ENCODE measurements at places on chromosomes 3 and 15.

GRCh38 chr15:83378921-83379578, 68.1 kb upstream of the SH3GL3 start:
- no peak for DNase-seq

- no peak for DNase-seq
These were observed 28.3 kb downstream of the LRRC2 start for GRCh38 chr3:46537779-46538178.

GRCh38 chr15:46703020-46703861, 1014.1 kb upstream of the SEMA6D start:
- no peak for DNase-seq

DNA sequence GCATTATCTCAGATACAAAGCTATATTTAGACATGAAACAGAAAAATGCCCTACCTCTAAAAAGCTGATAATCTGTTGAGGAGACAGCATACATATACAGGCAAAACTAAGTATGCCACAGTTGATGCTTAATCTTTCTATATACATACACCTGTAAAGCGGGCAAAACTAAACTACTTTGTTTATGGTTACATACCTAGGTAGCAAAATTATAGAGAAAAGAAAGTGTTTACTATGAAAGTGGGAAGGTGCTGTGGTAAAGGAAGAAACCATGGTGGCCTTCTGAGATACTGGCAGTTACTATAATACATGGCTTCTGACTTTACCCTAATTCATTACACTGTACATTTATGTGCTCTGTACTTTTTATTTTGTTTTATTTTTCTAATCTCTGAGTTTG, 36.0 kb upstream of the NR1I2 start:
- no peak for DNase-seq

DNA sequence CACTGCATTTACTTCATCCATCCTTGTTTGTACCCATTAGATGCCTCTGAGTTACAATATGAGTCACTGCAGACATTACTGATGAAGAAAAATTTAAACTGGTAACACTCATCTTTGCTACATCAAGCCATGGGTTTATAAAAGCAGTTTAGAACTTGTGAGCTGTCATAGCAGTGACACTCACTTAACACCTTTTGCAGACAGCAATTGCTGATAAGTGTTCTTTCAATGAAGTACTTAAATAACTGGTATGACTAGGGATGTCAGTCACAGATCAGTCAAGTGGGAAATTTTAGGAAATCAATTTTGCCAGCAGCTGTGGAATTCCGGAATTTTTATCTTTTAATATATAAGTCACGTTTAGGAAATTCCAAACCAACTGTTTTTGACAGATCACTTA, 643.0 kb downstream of the TBL1XR1 start:
- DNase-seq = no peak

DNA sequence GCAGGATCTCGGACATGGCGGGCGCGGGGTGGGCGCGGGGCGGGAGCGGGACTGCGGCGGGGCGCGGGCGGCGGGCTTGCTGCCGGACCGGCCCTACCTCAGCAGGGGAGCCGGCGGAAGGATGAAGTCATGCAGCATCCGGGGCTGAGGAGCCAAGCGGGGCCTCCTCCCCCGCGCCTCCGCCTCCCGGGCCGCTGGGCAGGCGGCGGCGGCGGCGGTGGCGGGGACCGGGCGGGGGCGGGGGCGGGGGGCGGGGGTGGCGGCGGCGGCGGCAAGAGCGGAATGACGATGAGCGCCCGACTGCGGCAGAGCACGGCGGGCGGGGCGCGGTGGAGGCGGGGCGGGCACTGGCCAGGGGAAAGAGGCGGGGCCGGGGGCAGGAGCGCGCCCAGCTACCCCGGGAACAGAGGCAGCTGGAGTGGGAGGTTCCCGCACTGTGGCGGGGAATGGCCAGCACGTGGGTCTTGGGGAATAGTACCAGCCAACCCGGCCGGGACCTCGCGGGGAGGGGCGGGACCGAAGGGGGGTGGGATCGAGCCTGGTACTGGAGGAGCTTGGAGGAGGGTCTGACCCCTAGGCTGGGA, at the start of gene CAMK2N2:
Gene CAMK2N2 (minus strand): TSS at position 284 of the 584 bp plus-strand sequence. CDS start 268 bp downstream, at position 16.
- no peak for DNase-seq

DNA sequence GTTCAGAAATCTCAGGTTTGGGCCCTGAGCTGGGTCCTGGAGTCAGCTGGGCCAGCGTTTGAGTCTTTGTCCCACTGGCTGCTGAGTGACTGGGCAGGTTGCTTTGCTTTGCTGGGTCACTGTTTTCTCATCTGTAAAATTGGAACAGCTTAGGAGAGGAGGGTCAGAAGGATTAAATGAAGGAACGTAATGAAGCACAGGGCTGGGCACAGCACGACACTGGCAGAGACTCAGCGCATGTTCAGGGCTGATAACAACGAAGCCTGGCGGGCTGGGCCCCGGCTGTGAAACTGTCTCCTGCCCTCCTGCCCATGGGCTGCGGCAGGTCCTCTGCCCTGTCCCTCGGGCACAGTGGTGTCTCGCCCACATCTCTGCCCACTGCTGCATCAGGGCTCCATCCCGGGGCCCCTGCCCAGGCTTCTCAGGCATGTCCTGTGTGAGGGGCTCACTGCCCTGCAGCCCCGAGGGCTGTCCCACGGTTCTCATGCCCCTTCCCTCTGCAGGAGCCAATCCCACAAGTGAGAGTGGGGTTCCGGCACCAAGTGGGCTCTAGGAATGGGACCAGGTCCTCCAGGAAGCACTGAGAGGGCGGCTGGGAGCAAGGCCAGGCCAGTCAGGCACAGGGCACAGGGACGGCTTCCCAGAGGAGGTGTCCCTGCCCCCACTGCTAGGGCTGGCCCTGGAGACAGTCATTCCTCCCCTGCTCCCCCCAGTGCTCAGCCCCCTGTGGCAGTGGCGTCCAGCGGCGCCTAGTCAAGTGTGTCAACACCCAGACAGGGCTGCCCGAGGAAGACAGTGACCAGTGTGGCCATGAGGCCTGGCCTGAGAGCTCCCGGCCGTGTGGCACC, 88.0 kb downstream of the TBC1D2B start:
- no peak for DNase-seq

DNA sequence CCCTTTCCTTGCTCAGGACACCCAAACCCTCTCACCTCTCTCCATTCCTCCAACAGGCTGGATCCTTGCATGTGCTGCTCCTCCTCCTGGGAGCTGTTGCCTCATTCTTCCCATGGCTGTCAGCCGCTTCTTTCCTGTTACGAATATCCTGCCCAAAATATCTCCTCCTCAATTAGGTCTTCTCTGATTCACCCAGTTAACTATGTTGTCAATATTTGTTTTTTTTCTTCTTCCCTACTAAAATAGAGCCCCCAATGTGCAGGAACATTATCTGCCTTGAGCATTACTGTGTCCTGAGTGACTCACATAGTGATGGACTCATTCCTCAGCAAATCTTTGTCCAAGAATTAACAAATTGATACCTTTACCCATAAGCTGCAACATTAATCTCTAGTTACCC, 357.2 kb downstream of the CLSTN2 start:
- no peak for DNase-seq

GRCh38 chr15:93378558-93378957, 289.5 kb upstream of the RGMA start:
- no peak for DNase-seq

- no peak for DNase-seq
These were observed 883 bp downstream of the MAGEF1 start for GRCh38 chr3:184710870-184711492.

- DNase-seq = no peak
These were observed 298.3 kb downstream of the SHQ1 start for GRCh38 chr3:72549761-72550581.

DNA sequence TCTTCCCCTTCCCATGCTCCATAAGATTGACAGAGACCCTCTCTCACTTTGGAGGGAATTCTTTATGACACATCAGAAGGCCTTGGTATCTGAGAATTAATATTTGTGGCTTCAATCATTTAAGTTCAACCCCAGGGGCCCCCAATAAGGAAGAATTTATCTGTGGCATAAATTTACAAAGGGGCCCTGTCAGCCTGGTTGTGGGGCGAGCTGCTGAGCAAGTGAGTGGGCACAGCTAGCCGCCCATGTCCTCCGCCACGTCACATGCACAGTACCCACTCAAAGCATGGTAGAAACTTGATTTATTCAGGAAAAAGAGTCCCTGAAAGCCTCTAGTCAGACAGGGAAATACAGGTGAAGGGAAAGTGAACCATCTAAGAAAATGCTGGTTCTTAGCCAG, 13.3 kb downstream of the PLXNB1 start:
- no peak for DNase-seq

- DNase-seq = no peak
These were observed 15.2 kb upstream of the MBNL1 start for GRCh38 chr3:152253514-152253913.

GRCh38 chr15:97615114-97615513, 345.4 kb upstream of the ARRDC4 start:
- DNase-seq = no peak

DNA sequence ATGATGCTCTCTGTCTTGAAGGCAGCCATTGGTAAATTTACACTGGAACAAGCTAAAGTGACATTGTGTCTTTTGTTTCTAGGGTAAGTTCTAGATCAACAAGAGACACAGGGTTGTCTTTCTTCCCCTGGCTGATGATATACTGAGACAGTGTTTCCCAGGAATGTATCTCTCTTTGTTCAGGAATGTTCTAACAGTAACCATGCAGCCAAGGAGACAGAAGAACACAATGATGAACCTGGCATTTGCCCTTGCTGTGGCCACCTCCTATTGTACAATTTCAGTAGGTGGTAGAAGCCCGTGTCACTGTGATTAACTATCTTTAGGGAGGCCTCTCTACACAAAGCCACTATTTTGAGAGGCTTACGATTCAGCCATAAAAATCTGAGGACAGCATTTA, 130.7 kb downstream of the LRTM1 start:
- DNase-seq = no peak

DNA sequence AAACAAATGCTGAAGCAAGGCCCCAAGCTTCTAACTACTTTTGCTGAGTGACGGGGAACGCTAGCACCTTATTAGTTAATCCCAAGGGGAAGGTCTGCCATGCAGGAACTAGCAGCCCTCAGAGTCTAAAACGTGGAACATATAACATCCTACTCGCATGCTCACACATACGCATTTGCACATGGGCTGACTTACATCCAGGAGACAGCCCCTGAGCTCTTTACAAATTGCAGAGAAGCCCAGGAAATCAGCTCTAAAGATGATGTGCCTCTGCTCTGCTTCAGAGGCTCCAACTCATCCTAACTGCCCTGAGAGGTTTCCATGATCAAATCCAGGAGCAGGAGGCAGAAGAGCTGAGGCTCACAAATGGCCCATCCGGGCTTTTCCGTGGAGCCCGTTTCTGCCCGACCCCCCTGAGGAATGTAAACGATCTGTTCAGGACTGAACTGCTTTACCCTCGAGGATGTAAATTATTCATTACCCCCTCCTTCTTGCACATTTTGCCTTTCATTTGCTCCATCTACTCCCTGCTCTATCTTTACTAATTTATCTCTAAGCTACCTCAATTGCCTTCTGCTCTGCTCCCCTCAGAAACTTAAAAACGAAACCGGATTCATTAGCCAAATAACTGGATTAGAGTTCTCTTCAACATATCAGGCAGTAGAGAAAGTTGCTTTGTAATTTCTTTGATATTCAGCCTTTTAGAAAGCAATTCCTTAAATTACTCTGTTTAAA, 141.9 kb upstream of the CCDC54 start:
- DNase-seq = no peak

DNA sequence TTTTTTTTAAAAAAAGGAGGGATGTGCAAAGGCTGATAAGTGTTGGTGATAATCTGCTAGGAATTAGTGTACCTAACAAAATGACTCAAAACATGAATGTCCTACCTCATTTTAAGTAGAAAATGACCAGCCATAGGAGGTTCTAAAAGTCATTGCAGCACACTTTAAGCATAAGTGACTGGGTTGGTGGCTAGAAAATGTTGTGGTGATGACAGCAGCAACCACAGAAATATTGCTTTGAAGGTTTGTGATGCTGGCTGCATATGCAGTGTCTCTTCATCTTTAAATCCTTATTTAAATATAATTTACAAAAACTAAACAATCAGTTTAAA, 55.2 kb downstream of the CMSS1 start:
- DNase-seq = no peak

GRCh38 chr3:46873521-46873920, 4.0 kb upstream of the PTH1R start:
- no peak for DNase-seq

- no peak for DNase-seq
These were observed 41.0 kb downstream of the RNF111 start for GRCh38 chr15:59028387-59028955.

- DNase-seq = no peak
These were observed 32.9 kb downstream of the AP3S2 start for GRCh38 chr15:89860891-89861290.

- no peak for DNase-seq
These were observed 92.6 kb upstream of the MYRIP start for GRCh38 chr3:39716849-39717248.

DNA sequence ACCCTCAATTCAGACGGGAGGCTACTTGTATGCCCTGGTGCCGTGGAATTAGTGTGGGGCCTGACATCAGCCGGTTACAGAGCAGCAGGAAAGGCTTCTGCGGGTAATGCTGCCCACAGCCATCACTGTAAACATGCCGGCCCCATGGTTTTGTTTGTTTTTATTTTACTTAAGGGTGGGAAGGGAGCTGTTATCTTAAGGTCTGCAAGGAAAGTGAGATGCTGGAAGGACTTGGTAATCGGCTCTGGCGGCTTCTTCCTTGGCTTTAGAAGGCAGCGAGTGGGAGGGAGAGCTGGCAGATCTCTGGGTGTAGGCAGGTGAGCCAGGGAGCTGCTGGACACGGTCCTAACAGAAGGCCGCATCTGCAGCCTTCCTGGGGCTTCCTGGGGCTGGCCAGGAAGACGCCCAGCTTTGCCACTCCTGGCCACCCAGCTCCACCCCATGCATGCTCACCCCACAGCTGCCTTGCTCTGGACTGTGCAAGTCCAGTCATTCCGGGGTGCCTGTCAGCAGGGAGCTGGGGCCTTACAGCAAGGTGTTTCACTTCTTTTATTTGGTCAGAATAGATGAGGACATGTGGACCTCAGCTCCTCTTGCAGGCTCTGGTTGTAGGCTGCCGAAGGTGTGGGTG, 54.1 kb upstream of the FURIN start:
- no peak for DNase-seq

DNA sequence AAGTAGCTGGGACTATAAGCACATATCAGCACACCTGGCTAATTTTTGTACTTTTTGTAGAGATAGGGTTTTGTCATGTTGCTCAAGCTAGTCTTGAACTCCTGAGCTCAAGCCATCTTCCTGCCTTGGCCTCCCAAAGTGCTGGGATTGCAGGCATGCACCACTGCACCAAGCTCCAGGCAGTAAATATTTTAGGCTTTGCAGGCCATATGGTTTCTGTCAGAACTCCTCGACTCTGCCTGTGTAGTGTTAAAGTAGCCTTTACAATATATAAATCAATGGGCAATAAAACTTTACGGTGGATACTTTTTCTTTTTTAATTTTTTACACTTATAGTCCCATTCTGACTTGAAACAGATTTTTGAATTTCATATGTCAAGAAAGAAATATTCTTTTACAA, 41.6 kb downstream of the DAG1 start:
- no peak for DNase-seq
